Stimulated activated CD4-positive, alpha-beta T cell treated with anti-CD3 and anti-CD28 coated beads, Interleukin-15, amount 100 ng/mL, for 1 hour (primary cell): ENCODE measurements at places on chromosomes 7 and 10.

GRCh38 chr7:127713758-127714157 is 61.8 kb downstream of the SND1 start:
- DNase-seq, result no peak

DNA sequence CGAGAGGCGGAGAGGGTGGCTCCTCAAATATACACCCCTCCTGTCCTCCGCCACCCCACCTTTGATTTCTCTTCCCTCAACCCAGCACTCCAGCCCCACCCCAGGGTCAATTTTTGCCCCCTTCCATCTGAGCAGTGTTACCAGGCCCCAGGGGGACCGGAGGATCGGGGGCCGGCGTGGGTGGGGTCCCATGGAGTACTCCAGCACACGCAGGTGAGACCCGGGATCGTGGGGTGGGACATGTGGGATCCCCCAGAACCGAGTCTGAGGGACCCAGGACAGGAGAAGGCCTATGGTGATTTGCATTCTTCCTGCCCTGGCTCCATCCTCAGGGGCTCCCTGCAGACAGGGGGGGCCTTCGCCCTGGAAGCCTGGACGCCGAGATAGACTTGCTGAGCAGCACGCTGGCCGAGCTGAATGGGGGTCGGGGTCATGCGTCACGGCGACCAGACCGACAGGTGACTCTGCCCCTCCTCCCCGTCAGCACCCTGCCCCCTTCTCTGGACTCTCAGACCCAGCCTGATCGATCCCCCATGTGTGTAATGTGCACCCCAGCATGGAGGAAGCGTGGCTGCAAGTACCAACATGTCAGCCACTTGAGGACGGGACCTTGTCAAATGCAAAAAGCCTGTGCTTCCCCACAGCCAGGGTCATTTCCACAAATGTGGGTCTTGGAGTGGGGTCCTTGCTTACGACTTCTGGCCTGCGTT is 744 bp downstream of the TRIP6 start:
- no peak for DNase-seq

DNA sequence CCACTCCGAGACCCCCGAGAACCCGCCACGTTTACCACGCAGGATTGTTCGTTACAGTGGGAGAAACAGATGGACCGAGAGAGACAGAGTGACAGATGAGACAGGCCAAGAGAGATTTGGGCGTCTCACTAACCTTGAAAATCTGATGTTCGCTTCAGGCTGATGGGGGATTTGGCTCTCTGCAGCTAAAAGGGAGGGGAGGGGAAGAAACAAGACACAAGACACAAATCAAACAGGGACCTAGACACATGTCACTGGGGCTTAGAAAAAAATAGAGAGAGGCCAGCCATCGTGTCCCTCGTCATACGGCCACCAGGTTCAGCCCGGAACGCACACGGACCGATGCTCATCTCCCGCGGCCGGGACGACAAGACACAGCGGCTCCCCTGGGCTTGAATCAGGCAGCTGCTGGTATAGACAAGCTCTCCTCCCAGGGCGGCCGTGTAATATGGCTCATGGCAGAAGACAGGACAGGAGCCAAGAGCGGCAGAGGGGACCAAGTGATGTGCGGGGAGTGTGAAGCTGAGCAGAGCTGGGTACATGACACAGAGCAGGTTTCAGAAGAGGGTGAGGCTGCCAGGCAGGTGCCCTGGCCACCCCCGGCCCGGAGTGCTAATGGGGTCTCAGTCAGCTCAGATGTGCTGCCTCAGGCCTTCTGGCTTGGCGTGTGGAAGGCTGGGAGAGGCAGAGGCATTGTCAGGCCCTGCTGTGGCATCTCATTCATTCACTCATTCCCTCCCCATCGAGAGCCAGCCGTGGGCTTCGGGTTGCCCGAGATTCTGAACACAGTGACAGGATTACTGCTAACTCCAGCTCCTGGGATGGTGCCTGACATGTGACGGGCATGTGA is 88.5 kb upstream of the GNA12 start:
- no peak for DNase-seq

- DNase-seq, result no peak
Observed at GRCh38 chr7:125406111-125406510, 476.5 kb upstream of the POT1 start.

DNA sequence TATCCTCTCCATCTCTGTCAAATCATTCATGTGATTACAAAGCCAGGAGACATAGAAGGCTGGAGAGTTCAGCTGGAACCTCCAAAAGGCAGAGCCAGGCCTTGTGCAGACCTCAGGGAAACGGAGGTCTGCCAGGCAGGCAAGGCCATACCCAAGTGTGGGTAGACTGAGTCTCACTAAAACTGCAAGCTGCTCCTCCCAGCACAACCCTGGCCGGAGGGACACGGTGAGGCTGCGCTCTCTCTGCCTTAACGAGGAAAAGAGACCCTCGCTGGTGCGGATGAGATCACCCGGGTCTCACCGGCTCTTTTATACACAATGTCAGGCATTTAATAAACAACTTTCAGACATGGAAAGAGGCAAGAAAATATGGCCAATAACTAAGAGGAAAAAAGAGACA is 66.1 kb upstream of the INPP5A start:
- DNase-seq, result no peak

DNA sequence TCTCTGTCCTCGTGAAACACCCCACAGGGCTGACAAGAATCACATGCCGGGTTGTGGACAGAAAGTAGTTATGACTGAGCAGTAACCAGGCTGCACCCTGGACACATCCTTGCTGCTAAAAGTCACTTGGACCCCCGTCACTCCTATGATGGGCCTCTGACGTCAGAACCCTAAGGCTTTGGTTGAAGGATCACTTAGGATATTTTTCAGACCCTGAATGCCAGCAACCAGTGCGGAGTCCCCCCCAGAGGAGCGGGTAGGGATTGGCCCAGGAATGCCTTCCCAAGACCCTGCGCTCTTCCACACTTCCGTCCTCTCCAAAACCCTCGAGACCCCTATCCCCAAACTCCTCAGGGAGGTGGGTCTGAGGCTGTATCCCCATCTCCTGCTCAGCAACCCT is 52.1 kb downstream of the CFAP46 start:
- no peak for DNase-seq

DNA sequence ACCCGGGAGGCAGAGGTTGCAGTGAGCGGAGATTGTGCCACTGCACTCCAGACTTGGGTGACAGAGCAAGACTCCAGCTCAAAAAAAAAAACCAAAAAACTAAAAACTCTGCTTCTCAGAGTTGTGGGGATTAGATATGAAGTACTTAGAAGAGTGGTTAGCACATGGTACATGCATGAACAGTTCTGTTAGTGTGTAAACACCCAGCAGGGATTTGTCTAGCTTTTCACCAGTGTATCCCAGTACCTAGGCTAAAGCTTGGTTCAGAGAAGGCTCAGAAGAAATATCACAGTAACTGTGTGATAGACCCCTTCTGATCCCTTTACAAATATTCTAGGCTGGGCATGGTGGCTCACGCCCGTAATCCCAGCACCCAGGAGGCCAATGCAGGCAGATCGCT is 9.5 kb downstream of the PPIA start:
- no peak for DNase-seq

- DNase-seq, result no peak
Observed at GRCh38 chr10:47357911-47358310, 9.7 kb downstream of the RBP3 start.

DNA sequence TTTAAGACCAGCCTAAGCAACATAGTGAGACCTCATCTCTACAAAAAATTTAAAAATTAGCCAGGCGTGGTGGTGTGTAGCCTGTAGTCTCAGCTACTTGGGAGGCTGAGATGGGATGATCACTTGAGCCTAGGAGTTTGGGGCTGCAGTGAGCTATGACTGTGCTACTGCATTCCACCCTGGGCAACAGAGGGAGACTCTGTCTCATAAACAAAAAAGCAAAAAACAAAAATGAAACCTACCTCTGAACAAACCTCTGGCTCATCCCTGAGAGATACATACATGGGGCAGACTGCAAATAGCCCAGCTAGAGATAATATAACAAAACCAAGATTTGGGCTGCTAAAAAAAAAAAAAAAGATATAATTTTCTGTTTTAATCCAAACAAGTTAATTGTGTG is 19.5 kb downstream of the C10orf67 start:
- no peak for DNase-seq

- no peak for DNase-seq
Observed at GRCh38 chr10:36087006-36088005, 445.2 kb upstream of the FZD8 start.

- no peak for DNase-seq
Observed at GRCh38 chr10:70593513-70593890, 9.0 kb downstream of the PRF1 start.

DNA sequence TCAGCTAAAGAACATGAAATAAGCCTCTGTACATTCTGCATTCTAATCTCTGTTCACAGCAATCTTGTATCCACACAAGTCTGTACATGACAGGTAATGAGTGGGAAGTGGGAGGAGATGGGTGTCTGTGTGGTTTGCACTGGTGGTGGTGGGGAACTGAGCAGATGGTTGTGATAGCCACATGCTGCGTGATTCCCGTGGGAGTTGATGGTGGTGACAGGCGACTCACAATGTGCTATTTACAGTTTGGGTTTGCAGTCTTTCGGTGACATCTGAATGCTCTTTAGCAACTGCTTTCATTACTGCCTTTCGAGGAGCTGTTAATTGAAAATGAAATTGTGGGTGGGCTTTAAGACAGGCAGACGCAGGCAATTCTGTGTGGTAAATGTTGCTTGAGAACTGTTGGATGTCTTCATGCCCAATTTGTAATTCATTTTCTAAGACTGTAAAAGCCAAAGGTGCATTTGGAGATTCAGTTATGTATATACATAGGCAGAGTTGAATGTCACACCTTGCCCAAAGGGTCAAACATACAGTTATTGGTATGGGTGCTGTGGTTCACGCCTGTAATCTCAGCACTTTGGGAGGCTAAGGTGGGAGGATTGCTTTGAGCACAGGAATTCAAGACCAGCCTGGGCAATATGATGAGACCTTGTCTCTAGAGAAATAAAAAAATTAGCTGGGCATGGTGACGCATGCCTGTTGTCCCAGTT is 308.2 kb downstream of the AUTS2 start:
- DNase-seq, result no peak

- DNase-seq, result no peak
Observed at GRCh38 chr7:42227021-42227420, 10.0 kb downstream of the GLI3 start.

DNA sequence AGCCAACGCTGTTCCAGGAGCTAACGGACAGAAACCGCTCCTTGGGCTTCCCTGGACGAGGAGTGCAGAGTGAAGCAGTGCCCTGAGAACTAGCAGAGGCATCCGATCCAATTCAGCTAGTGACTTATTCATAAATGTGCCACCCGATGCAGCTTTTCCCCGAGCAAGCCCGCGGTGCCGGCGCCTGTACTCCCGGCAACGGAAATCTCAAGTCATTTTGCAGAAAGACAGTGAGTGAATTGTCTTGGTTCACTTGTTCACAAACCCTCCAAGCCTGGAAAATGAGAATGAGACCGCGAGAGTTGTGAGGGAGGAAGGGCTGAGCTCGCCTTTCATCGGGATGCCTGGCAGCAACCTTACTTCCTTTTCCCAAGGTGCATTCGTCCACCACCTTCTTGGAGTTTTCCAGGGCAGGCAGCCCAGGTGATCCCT is 87.5 kb downstream of the COBL start:
- DNase-seq, result no peak

DNA sequence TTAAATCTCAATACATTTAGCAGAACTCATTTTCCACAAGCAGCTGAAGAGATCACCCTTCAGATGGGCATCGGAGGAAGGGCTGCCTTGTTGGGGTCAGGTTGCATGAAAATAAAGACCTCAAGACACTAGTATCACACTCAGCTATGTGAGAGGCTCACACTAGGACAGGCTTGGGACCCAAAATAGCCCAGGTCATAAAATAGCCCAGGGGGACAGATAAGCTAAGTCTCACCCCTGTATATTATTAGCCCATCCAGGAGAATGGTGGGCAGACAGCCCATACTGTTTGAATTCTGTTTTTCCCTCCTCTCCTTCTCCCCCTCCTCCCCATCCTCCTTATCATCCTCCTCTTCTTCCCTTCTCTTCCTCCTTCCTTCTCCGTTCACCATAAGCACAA is 415.1 kb upstream of the C7orf33 start:
- DNase-seq, result no peak

GRCh38 chr10:113473851-113474250 is 79.0 kb upstream of the HABP2 start:
- no peak for DNase-seq
